ENCODE measurements at places on chromosomes 7 and 10. TPM values are rescaled to one million over a fixed set of nuclear protein-coding genes. Genes with fewer than 3 reads are reported as not detected.

DNA sequence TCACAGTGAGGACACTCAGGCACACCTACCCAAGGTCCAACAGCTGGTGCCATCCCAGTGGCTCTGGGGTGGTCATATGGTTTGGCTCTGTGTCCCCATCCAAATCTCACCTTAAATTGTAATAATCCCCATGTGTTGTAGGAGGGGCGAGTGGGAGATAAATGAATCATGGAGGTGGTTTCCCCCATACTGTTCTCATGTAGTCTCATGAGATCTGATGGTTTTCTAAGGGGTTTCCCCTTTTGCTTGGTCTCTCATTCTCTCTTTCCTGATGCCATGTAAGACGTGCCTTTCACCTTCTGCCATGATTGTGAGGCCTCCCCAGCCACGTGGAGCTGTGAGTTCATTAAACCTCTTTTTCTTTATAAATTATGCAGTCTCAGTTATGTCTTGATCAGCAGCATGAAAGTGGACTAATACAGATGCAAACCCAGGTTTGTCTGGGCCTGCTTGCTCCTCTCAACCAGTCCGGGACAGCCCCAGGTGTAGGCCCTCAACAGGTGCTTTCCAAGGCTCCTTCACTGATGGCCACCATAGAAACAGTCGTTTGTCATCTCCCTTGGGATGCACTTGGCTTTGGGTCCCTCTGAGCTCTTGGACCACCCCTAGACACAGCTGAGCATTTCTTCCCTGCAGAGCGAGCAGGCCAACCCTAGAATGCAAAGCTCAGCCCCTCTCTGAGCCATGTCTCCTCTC, 101.3 kb upstream of the CTBP2 start:
- no peak for DNase-seq

Gene ASB15
- total RNA-seq: not detected

DNA sequence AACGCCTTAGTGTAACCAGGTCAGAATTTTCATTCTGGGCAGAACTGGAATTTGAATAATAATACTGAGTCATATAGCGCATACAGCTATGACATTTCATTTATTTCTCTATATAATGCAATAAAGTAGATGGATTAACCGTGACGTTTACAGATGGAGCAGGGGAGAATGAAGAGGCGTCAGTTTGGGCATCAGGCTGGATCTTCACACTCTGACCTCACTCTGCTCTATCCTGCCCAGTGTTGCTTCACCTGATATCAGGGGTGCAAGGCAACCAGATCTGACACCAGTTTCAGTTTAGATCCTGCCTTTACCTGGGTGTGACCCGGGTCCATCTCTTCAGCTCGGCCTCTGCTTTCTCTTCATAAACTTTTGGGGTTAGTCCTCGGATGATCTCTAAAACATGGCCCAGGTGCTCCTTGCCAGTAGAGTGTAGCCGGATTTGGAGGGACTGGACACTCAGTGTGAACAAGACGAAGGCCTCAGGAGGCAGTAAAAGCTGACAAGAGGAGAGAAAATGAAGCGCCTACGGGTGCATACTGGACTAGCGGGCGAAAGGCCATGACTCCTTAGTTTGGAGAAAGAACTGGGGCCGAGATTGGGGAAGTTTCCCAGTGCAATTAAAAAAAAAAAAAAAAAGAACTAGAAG, 1.4 kb upstream of the ZYX start:
- no peak for DNase-seq

DNA sequence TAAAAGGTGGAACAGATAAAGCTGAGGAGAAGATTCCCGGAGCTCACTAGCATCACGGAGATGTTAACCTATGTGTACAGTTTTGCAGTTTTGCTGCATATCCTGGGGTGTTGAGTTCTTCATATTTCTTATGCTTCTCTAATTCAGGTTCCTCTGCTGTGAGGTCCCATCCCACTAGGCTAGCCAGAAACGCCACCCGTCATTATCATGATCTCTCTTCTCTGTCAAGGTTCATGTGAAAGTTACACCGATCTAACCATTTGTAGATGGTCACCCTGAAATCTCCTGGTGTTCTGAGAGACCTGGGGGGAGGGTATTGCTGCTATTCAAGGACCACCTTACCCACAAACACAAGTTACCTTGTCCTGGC, 136.3 kb downstream of the CCDC71L start:
- DNase-seq: no peak

DNA sequence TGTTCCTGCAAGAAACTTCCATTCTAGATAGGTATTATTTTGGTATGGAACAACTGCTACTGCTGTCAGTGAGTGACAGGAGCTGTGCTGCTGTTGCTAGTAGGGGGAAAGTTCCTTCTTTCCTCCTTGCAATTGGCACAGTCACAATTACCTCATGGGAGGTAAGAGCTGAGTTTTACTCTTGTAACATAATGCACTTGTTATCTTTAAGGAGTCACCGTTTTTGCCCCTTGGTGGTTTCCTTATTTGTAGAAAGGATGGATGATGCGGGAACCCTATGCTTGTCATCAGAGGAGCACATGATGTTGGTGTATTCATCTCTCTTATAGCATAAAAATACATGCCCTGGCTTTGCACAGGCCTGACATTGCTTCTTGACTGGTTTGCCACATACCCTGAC, 234.7 kb upstream of the NPY start:
- DNase-seq: no peak

GRCh38 chr10:14278533-14278932, 52.2 kb downstream of the FRMD4A start:
- no peak for DNase-seq

DNA sequence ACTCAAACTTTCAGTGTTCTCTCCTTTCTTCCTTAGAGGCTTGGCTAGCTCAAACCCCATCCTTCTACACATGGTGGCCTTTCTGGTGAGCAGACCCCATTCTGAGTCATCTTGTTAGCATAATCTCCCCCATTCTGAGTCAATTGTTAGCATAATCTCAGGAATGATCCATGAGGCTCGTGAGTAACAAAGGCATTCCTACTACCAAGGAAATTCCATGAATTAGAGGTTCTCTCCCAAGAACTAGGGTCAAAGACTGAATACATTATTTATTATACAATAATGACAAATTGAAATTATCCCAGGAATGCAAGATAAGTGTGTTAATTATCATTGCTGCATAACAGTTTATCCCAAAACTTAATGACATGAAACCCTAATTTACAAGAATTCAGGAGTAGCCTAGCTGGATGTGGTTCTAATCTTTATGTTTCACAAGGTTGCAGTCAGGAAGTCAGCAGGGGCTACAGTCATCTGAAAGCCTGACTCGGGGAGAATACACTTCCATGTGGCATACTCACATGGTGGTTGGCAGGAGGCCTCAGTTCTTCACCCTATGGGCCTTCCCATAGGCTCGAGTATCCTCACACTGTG, 100.2 kb downstream of the MMRN2 start:
- no peak for DNase-seq

GRCh38 chr7:55170335-55171069, 151.7 kb downstream of the EGFR start:
- no peak for DNase-seq

- no peak for DNase-seq
These were observed 315.6 kb downstream of the DNAJB6 start for GRCh38 chr7:157652161-157652953.

DNA sequence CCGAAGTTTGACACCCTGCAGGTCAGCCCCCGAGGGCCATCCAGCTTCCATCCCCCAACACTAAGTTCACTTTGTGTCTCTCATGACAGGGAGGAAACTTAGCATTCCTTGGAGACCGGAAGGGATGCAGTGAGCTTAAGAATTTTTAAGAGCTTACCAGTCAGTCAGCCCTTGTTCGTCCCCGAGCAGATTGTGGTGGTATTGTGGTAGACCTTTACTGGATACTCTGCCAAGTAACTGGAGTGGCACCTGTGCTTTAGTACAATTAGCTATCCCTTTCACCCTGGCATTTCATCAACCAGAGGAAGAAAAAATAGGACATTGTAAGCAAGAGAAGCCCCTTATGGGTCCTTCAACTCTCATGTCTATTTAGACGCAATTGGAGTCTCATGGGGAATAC, 74.8 kb downstream of the NSUN6 start:
- no peak for DNase-seq
